ENCODE measurements at places on chromosomes 7 and 10. TPM values are rescaled to one million over a fixed set of nuclear protein-coding genes. Genes with fewer than 3 reads are reported as not detected.

Gene POMZP3
- 23.7 TPM for total RNA-seq

Gene EBF3
- 5.5 TPM for total RNA-seq

Gene AKR1C2
- 343 TPM for total RNA-seq

Gene ADARB2
- total RNA-seq: not detected
